ENCODE measurements at places on chromosomes 11 and 22.

DNA sequence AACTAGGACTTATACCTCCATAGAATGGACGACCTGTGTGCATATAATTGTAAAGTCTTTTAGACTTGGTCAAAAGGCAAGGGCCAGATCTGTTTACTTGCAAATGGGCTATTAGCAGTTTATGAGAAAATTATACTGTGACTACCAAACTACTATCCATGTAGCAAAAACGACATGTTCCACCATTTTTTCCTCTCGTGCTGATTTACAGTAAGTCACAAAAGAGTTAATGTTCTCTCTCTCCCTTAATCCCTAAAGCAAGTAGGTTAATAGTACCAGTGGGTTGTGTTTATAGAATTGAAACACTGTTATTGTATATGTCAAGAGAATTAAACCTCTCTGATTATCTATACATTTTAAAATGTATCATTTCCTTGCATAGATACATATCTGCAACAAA lies 147.3 kb downstream of the MAML2 start:
- H3K27me3 ChIP-seq: no peaks in the 10 kb centered on the region
- H3K27ac ChIP-seq: peak overlapping the region; percentile 75
- H3K36me3 ChIP-seq: peaks cover 55% of the 10 kb centered on the region
- peaks cover 34% of the 10 kb centered on the region for H3K4me1 ChIP-seq
- no peak overlapping the region for H3K4me3 ChIP-seq
- no peak for DNase-seq

DNA sequence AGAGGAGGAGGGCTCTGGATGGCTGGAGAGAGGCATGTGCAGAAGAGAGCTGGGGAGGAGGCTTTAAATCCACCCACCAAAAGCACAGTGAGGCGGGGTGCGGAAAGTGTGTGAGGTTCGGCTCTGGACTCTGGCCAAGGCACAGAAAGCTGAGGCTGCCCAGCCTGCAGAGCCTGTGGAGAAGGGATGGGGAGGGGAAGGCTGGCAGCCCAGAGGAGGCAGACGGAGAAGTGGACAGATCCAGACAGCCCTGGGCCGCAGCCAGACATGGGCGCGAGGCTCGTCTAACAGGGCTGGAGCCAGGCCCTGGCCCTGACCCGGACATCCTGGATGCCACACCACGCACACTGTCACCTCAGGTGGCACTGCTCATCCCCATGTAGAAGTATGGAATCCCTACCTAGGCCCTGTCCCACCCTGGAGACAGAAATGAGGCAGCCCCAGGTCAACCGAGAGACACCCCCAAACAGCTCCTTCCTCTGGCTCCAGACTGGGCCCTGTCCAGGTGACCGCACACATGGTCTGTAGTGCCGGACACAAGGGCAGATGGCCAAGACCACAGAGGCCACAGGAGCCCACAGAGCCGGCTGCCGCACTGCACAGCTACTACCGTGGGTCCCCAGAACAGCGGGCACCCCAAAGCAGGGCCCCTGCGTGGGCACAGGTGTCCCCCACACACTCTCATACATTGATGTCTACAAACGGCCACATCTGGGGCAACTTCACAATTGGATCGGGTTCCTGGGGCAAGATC lies 16.6 kb upstream of the MOB2 start:
- peaks cover 20% of the 10 kb centered on the region for H3K36me3 ChIP-seq
- no peak overlapping the region for H3K27ac ChIP-seq
- H3K27me3 ChIP-seq: no peaks in the 10 kb centered on the region
- DNase-seq: no peak

GRCh38 chr11:116932181-116932580 lies 94.8 kb upstream of the APOA1 start:
- no peaks in the 10 kb centered on the region for H3K27me3 ChIP-seq
- peak overlapping the region; percentile 82 for H3K4me3 ChIP-seq
- H3K4me1 ChIP-seq: peaks cover 47% of the 10 kb centered on the region
- peak overlapping the region; percentile 83 for H3K27ac ChIP-seq
- DNase-seq: no peak
- peaks cover 9% of the 10 kb centered on the region for H3K36me3 ChIP-seq

- H3K27me3 ChIP-seq: no peaks in the 10 kb centered on the region
- H3K4me1 ChIP-seq: no peaks in the 10 kb centered on the region
- no peak overlapping the region for H3K27ac ChIP-seq
- no peaks in the 10 kb centered on the region for H3K36me3 ChIP-seq
- H3K4me3 ChIP-seq: no peak overlapping the region
Observed at GRCh38 chr11:26953770-26954392, 40.0 kb upstream of the FIBIN start.

- peaks cover 40% of the 10 kb centered on the region for H3K27me3 ChIP-seq
- H3K27ac ChIP-seq: no peak overlapping the region
- H3K36me3 ChIP-seq: no peaks in the 10 kb centered on the region
- H3K4me3 ChIP-seq: peak overlapping the region; percentile 76
- H3K4me1 ChIP-seq: peaks cover 11% of the 10 kb centered on the region
Observed at GRCh38 chr11:100686476-100687053, 523 bp upstream of the ARHGAP42 start.

DNA sequence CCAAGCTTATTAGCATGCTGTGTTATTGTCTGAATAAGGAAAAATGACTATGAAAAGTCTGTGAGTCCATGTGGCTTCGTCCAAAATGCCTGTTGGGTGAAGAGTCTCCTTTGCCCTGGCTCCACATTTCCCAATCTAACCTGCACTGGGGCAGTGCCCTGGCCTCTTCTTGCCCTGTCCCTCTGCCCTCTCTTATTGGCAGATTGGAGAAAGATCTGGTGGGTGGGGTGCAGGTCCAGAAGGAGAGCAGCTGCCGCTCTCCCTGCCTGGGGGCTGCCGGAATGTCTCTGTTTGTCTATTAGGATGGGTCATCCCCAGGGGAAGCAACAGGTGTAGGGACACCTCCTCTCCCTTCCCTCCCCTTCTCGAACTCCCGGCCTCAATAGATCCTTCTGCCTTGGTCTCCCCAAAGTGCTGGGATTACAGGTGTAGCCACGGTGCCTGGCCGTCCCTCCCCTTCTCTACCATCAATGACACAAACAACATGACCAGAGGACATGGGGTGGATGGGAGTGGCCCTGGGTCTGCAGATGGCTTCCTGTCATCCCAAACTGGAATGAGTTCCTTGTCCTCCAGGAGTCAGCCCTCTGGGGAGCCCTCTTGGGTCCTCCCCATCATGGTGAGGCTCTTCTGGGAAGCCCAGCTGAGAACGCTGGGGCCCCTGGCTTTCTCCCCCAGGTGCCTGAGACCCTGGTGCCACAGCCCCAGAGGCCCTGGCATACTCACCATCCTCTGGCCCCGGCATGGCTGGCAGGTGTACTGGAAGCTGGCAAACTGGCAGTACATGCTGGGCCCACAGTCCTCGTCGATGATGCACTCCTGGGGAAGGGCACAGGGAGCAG lies 40.5 kb downstream of the DKK3 start:
- H3K4me1 ChIP-seq: peaks cover 4% of the 10 kb centered on the region

DNA sequence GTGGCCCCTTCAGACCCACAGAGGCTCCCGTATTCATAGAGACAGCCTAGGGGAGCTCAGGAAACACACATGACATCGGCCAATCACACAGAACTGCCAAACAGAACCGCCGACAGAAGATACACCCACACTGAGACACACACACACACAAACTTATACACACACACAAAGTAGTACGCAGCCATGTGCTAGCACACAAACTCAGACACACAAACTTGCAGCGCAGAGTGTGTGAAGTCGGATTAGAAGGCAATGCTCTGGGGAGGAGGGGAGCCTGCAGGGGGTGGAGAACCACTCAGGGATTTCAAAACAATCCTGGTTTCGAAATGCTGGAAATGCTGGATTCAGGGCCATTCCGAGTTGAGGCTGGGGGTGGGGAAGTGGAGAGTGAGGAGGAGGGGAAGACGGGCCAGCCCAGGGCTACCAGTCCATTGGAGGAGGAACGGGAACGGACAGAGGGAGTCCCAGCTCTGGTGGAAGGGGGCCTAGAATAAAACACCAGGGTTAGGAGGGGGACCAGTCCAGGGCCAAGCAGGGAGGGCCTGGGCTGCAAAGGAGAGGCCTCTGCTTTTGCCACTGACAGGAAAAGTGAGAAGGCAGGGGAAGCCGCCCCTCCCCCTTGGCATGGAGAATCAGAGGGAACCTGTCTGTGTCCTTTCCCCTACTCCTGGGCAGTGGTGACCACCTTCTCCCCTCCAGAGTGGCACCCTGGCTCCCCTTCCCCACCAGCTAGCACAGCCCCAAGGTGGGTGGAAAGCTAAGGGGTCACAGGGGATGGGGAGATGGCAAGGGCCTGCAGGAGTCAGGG lies 4.4 kb downstream of the BCL9L start:
- H3K4me1 ChIP-seq: peaks cover 63% of the 10 kb centered on the region
- H3K27ac ChIP-seq: peak overlapping the region; percentile 73

DNA sequence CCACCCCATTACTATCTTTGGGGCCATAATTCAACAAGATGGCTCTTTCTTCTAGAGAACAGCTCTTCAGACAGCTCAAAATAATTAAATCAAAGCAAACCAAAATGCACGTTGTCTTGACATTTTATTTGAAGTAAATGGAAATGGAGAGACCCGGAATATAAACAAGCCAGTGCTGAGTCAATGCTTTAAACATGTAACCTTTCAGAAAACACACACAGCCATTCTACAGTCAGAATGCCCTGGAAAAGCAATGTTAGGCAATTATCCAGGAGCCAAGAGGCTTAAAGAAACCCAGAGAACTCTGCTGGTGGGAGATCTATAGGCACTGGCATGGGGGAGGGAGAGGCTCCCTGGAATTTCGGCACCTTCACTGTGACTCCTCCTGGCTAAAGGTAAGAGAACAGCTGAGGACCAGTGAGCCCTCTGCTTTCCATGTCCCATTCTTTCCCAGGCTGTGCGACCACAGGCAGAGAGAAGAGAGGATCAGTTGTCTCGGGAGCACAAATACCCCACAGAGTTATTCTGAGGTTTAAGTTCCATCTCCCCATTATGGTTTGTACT lies 254.0 kb upstream of the CCDC90B start:
- no peaks in the 10 kb centered on the region for H3K27me3 ChIP-seq
- H3K4me1 ChIP-seq: no peaks in the 10 kb centered on the region
- no peak overlapping the region for H3K27ac ChIP-seq

DNA sequence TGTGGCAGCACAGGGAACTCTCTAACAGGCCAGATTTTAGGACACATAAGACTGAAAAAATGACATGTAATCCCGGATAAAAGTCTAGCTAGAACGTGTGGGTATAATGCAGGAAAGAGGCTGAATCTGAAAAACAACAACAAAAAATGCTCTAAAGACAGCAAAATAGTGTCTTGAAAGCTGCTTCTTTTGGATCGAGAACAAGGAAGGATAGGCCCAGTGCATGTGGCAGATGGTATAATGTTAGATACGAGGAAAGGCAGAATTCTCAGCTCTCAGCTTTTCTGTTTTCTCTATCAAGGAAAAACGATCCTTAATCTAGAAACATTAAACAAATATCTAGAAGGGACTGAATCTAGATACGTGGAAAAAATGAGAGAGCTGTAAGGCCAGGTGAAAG lies 33.8 kb upstream of the PARVA start:
- peaks cover 3% of the 10 kb centered on the region for H3K36me3 ChIP-seq
- peaks cover 6% of the 10 kb centered on the region for H3K27me3 ChIP-seq
- no peak overlapping the region for H3K27ac ChIP-seq
- DNase-seq: no peak

DNA sequence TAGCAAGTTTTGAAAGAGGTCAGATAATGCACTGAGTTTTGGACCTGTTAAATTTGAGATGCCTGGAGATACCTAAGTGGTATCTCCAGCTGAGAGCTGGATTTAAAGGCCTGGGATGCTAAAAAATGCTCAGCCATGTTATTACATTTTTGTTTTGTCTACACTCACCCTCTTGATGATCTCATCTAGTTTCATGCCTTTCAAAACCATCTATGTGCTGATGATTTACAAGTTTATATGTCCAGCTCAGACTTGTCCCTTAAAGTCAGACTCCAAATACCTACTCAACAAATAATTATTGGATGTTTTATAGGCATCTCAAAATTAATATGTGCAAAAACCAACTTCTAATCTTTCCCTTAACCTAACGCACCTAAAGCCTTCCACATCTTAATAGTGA lies 103.6 kb upstream of the OR9G4 start:
- H3K4me3 ChIP-seq: no peak overlapping the region
- H3K4me1 ChIP-seq: no peaks in the 10 kb centered on the region
- H3K27ac ChIP-seq: no peak overlapping the region
- H3K27me3 ChIP-seq: no peaks in the 10 kb centered on the region
- H3K36me3 ChIP-seq: no peaks in the 10 kb centered on the region

GRCh38 chr11:65113361-65113756 lies 1.7 kb downstream of the TM7SF2 start:
- peaks cover 34% of the 10 kb centered on the region for H3K4me1 ChIP-seq
- H3K27ac ChIP-seq: peak overlapping the region; percentile 91
- peaks cover 5% of the 10 kb centered on the region for H3K36me3 ChIP-seq

DNA sequence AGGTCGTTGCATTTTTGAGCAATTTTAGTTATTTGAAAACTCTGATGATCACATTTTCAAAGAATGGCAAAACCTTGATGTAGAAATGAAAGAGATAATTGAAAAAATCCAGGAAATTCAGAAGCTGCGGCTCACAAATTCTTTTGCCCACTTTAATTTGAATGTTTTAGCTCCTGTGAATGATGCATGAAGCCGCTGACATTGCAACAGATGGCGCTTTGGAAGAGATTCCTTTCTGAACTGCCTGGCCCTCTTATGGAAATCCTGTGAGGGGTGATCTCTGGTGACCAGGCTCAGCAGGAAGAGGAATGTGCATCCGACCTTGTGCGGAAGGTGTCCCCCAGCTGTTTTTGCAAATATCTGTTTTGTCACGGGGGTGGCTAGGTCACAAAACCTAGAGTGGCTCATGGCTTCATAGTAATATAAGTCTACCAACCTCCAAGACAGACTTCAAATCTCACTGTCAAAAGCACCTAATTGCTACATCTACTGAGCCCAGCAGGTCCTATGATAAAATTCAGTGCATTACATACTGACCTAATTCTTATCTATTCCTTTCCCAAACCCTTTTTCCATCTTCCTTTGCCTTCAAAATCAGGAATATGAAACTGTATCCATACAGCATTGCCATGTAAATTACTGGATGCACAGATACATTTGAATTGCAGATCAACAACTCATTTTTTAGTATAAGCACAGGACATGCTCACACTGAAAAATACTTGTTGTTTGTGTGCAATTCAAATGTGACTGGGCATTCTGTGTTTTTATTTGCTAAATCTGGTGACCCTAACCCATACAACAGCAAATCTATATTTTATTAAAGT lies 412.7 kb downstream of the ETS1 start:
- no peak overlapping the region for H3K4me3 ChIP-seq
- no peaks in the 10 kb centered on the region for H3K36me3 ChIP-seq
- H3K27me3 ChIP-seq: peaks cover 4% of the 10 kb centered on the region
- H3K27ac ChIP-seq: no peak overlapping the region

DNA sequence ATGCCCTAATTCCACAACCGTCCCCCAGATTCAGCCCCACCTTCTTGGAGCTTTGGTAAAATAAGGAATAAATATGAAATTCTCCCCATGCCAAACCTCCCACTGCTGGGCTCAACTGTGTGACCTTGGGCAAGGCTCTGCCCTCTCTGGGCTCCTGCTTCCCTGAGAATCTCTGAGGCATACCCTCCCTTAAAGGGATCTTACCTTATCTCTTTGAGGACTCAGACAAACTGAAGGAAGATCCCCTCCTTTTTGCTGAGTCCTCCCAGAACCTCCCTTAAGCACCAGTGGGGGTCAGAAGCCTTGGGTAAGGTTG lies 2.7 kb downstream of the CD248 start:
- H3K27ac ChIP-seq: peak overlapping the region; percentile 96
- no peaks in the 10 kb centered on the region for H3K27me3 ChIP-seq
- DNase-seq: no peak
- H3K36me3 ChIP-seq: peaks cover 12% of the 10 kb centered on the region
- peak overlapping the region; percentile 92 for H3K4me3 ChIP-seq

- H3K36me3 ChIP-seq: peaks cover 38% of the 10 kb centered on the region
- DNase-seq: no peak
- H3K27ac ChIP-seq: no peak overlapping the region
- H3K4me1 ChIP-seq: peaks cover 13% of the 10 kb centered on the region
Observed at GRCh38 chr22:46815896-46816731, 53.7 kb downstream of the TBC1D22A start.

Measured in activated naive CD8-positive, alpha-beta T cell treated with anti-CD3 and anti-CD28 coated beads, Interleukin-2, amount 10 ng/mL, durations not matched to agents 7 days and 5 days (primary cell).